Dermis microvascular lymphatic vessel endothelial cell (primary cell): ENCODE measurements at places on chromosomes 2 and 18. TPM values are rescaled to one million over a fixed set of nuclear protein-coding genes. Genes with fewer than 3 reads are reported as not detected.

The DYNAP gene
- not detected in 2 replicates for total RNA-seq

The AFF3 gene
- total RNA-seq, result under 0.01 TPM in 2 replicates

The UGT1A4 gene
- not detected in 2 replicates for total RNA-seq

The LIMS4 gene
- total RNA-seq, result 20.8 and 80.8 TPM in 2 replicates

The PCBP1 gene
- 35.3 and 71.7 TPM in 2 replicates for total RNA-seq

The NT5DC4 gene
- not detected in 2 replicates for total RNA-seq

The KLHL29 gene
- total RNA-seq, result 2.2 and 5.1 TPM in 2 replicates

The FHL2 gene
- 21.3 and 33.0 TPM in 2 replicates for total RNA-seq

The TMEM185B gene
- 19.0 and 34.8 TPM in 2 replicates for total RNA-seq

The HSPD1 gene
- total RNA-seq, result 92.3 and 136 TPM in 2 replicates

The GKN2 gene
- total RNA-seq, result not detected in 2 replicates

The EDAR gene
- total RNA-seq, result under 0.01 TPM in 1 of 2 replicates, not detected in the other

The DOCK10 gene
- 4.6 and 6.1 TPM in 2 replicates for total RNA-seq

The ZNF638 gene
- 75.6 and 77.1 TPM in 2 replicates for total RNA-seq
